Progenitor cell of endocrine pancreas (in vitro differentiated cells): ENCODE measurements at places on chromosomes 1 and 21. TPM values are rescaled to one million over a fixed set of nuclear protein-coding genes. Genes with fewer than 3 reads are reported as not detected.

- H3K4me1 ChIP-seq, result peaks cover 37% of the 10 kb centered on the region
- peak overlapping the region; percentile 57 for H3K27ac ChIP-seq
- no peaks in the 10 kb centered on the region for H3K27me3 ChIP-seq
- no peak for DNase-seq
- H3K36me3 ChIP-seq, result peaks cover 34% of the 10 kb centered on the region
Observed at GRCh38 chr1:28510970-28511440, 5.2 kb downstream of the RCC1 start.

DNA sequence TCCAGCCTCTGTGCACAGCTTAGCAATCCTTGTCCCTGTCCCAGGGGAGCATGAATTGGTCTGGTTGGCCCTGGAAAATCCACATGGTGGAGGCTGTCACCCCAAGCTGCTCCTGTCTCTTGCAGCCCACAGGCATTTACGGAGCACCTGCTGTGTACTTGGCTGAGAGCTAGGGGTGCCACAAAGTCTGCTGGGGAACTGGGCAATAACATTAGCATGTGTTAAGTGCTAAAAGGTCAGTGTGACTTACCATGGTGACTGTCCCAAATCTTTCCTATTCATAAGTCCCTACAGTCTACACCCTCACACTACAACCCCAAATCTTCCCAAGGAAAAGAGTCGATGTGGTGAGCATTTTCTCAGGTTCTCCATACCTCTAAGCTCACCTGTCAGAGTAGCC, 53.6 kb upstream of the ARTN start:
- no peaks in the 10 kb centered on the region for H3K27me3 ChIP-seq
- H3K27ac ChIP-seq, result no peak overlapping the region
- peaks cover 5% of the 10 kb centered on the region for H3K4me1 ChIP-seq

DNA sequence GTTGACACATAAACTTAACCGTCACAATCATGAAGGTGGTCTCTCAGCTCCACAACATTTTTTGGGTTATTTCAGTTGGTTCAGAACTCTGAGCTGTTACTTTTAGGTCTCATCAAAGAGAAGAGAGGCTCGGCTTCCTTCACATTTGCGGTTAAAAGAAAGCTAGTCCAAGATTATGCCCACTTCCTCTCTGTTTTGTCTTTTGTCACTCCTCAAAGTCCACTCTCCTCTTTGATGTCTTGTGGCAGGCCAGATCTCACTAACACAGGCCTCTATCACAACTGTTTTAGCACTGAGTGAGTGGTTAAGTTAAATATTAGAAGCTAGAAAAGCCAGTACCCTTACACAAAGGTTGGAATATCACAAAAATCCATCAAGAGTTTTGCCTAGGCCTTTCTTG, 195.7 kb downstream of the FCRL5 start:
- H3K27ac ChIP-seq, result no peak overlapping the region
- DNase-seq, result no peak
- no peaks in the 10 kb centered on the region for H3K36me3 ChIP-seq
- no peaks in the 10 kb centered on the region for H3K27me3 ChIP-seq
- no peak overlapping the region for H3K4me3 ChIP-seq

- H3K4me3 ChIP-seq, result peak overlapping the region; percentile 97
- peak; percentile 10 for DNase-seq
- H3K4me1 ChIP-seq, result peaks cover 47% of the 10 kb centered on the region
- peaks cover under 1% of the 10 kb centered on the region for H3K36me3 ChIP-seq
Observed at GRCh38 chr1:24503059-24503751, 569 bp downstream of the RCAN3 start.

GRCh38 chr1:116397728-116398127, 24.7 kb downstream of the ATP1A1 start:
- no peak for DNase-seq
- H3K36me3 ChIP-seq, result peaks cover 73% of the 10 kb centered on the region
- no peak overlapping the region for H3K27ac ChIP-seq
- H3K4me3 ChIP-seq, result no peak overlapping the region

GRCh38 chr1:86387916-86388627, 8.1 kb downstream of the ODF2L start:
- H3K27me3 ChIP-seq, result no peaks in the 10 kb centered on the region
- no peak overlapping the region for H3K27ac ChIP-seq
- peaks cover 9% of the 10 kb centered on the region for H3K4me1 ChIP-seq
- H3K4me3 ChIP-seq, result no peak overlapping the region
- DNase-seq, result no peak

DNA sequence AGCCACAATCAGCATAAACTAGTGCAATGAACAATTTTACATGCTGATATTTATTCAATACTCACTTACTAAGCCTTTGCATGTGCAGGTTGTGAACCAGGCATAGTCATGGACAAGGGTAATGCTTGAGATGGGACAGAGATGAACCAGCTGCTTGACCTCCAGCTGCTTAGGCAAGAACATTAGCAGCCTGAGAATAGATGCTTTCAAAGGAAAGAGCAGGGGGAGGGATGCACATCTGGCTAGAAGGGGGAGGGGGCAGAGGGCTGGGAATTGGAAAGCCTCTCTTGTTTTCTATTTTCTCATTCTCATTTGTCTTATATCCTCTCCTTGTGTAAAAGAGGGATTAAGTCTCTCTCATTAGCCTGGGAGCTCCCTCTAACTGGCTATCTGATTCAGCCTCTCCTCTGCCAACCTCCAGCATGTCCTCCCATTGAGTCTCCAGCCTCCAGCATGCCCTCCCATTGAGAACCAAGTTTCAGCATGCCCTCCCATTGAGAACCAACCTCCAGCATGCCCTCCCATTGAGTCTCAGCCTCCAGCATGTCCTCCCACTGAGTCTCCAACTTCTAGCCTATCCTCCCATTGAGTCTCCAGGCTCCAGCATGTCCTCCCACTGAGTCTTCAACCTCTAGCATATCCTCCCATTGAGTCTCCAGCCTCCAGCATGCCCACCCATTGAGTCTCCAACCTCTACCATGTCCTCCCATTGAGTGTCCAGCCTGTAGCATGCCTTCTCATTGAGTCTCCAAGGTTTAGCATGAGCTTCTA, 38.4 kb upstream of the TRABD2B start:
- peaks cover 36% of the 10 kb centered on the region for H3K4me1 ChIP-seq
- H3K27me3 ChIP-seq, result peaks cover 6% of the 10 kb centered on the region
- no peak overlapping the region for H3K27ac ChIP-seq
- no peak overlapping the region for H3K4me3 ChIP-seq
- no peaks in the 10 kb centered on the region for H3K36me3 ChIP-seq

- H3K36me3 ChIP-seq, result no peaks in the 10 kb centered on the region
- DNase-seq, result no peak
- no peak overlapping the region for H3K27ac ChIP-seq
- no peak overlapping the region for H3K4me3 ChIP-seq
- H3K27me3 ChIP-seq, result no peaks in the 10 kb centered on the region
Observed at GRCh38 chr1:245500546-245500945, 345.8 kb downstream of the KIF26B start.

DNA sequence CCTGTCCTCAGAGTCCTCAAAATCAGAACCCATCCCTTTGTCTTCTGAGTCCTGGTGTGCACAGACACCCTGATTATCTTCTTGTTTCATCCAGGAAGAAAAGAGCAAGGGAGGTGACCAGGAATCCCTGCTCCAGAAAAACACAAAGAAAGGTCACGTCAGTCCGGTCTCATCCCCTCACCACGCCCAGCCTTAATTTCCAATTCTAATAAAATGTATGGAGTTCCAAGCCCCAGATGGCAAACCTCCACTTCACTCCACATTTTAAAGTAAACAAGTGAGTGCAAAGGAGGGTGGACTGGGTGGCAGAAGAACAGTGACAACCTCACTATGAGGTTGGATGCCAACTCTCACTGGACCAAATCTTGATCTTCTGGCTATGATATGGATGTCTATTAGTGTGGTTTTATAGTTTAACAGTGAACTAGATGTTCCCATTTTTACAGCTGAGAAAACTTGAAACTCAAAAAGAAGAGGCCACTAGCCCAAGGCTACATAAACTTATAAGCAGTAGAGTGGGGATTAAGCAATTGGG, 22.0 kb downstream of the ZNF697 start:
- no peak overlapping the region for H3K27ac ChIP-seq
- peaks cover 31% of the 10 kb centered on the region for H3K4me1 ChIP-seq
- no peak overlapping the region for H3K4me3 ChIP-seq
- no peaks in the 10 kb centered on the region for H3K27me3 ChIP-seq
- peaks cover 25% of the 10 kb centered on the region for H3K36me3 ChIP-seq

DNA sequence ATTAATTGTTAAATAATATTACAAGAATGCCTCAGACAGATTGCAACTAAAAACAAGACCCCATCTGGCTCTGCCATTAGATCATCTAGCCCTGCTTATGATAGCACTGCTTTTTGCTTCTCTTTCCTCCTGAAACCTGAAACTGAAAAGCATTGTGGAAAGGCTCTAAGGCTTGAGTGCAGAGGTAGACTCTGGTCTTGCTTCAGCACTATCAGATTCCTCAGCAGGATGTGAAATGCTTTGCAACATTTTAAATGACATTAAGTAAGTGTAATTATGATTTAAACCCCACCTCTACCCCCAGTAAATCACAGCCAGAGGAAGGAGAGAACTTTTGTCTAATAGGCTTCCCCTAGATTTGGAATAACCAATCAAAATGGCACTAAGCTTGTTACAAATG, 32.9 kb downstream of the PHC2 start:
- H3K36me3 ChIP-seq, result peaks cover 1% of the 10 kb centered on the region
- no peaks in the 10 kb centered on the region for H3K27me3 ChIP-seq
- no peak overlapping the region for H3K27ac ChIP-seq
- H3K4me3 ChIP-seq, result no peak overlapping the region
- no peak for DNase-seq
- H3K4me1 ChIP-seq, result no peaks in the 10 kb centered on the region

DNA sequence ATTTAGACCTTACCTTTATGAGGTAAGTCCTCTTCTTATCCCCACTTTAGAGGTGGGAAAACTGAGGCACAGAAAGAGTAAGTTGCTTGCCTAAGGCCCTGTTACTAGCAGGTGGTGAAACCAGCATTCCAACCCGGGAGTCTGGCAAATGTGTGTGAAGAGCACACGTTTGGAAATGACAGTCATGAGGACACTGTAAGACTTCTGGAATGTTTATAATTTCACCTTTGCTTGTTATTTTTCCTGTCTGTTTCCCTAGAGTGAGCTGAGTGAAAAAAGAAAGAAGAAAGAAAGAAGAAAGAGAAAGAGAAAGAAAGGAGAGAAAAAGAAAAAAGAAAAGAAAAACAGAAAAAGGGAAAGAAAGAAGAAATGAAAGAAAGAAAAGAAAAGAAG, 21.2 kb upstream of the LGALS8 start:
- H3K36me3 ChIP-seq, result no peaks in the 10 kb centered on the region
- peak overlapping the region; percentile 55 for H3K4me3 ChIP-seq
- peak overlapping the region; percentile 97 for H3K27ac ChIP-seq

DNA sequence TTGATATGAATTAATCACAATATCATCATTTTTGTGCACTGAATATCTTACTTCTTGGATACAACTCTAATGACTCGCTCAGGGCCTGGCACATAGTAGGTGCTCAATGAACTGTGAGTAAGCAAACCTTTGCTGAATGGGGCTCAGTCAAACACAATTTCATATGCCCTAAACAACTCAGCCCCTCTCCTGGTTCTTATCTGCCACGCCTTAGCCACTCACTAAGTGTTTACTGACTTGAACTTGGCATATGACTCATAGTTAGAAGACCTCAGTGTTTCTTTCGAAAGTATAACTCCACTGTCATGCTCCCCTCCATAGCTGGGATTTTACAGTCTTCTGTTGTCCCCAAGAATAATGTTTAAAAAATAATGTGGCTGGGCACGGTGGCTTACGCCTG, 4.8 kb upstream of the IFNLR1 start:
- no peak overlapping the region for H3K27ac ChIP-seq
- peaks cover 3% of the 10 kb centered on the region for H3K27me3 ChIP-seq
- H3K4me3 ChIP-seq, result no peak overlapping the region
- H3K36me3 ChIP-seq, result no peaks in the 10 kb centered on the region
- H3K4me1 ChIP-seq, result peaks cover 4% of the 10 kb centered on the region

GRCh38 chr1:96808191-96808590, 86.6 kb downstream of the PTBP2 start:
- no peak overlapping the region for H3K4me3 ChIP-seq
- no peak for DNase-seq
- no peak overlapping the region for H3K27ac ChIP-seq
- H3K4me1 ChIP-seq, result no peaks in the 10 kb centered on the region
- no peaks in the 10 kb centered on the region for H3K27me3 ChIP-seq
- peaks cover 48% of the 10 kb centered on the region for H3K36me3 ChIP-seq

Gene CLIC6
- 14.1 and 16.3 TPM in 2 replicates for total RNA-seq

Gene RPE65
- not detected in 2 replicates for total RNA-seq

Gene KANK4
- 1.0 and 1.2 TPM in 2 replicates for total RNA-seq

Gene ARF1
- total RNA-seq, result 259 and 267 TPM in 2 replicates
